Peyer's patch (tissue), 4 donors: ENCODE measurements at places on chromosomes 12 and 14. TPM values are rescaled to one million over a fixed set of nuclear protein-coding genes. Genes with fewer than 3 reads are reported as not detected.

BLTP3B gene
- total RNA-seq, result 21.9 TPM

L3HYPDH gene
- 44.7 TPM for total RNA-seq

GCH1 gene
- 27.5 TPM for total RNA-seq

GRCh38 chr12:54859502-54859901 is 5.2 kb downstream of the MUCL1 start:
- no peaks in the 10 kb centered on the region for H3K36me3 ChIP-seq
- no peak overlapping the region for H3K27ac ChIP-seq
- no peaks in the 10 kb centered on the region for H3K4me1 ChIP-seq

- H3K27me3 ChIP-seq, result no peaks in the 10 kb centered on the region
- no peak overlapping the region for H3K4me3 ChIP-seq
- no peak for DNase-seq
- H3K27ac ChIP-seq, result no peak overlapping the region
- H3K4me1 ChIP-seq, result no peaks in the 10 kb centered on the region
These were observed 58.5 kb downstream of the TMTC2 start for GRCh38 chr12:82745063-82745674.

GRCh38 chr12:40768125-40768864 is 76.1 kb downstream of the CNTN1 start:
- no peak overlapping the region for H3K27ac ChIP-seq
- no peaks in the 10 kb centered on the region for H3K27me3 ChIP-seq
- DNase-seq, result no peak
- no peak overlapping the region for H3K4me3 ChIP-seq
- H3K36me3 ChIP-seq, result no peaks in the 10 kb centered on the region
- H3K4me1 ChIP-seq, result no peaks in the 10 kb centered on the region
